ENCODE measurements at places on chromosomes 4 and X.
A peak's percentile ranks its signal among the peaks of the same experiment; 100 is the strongest.

DNA sequence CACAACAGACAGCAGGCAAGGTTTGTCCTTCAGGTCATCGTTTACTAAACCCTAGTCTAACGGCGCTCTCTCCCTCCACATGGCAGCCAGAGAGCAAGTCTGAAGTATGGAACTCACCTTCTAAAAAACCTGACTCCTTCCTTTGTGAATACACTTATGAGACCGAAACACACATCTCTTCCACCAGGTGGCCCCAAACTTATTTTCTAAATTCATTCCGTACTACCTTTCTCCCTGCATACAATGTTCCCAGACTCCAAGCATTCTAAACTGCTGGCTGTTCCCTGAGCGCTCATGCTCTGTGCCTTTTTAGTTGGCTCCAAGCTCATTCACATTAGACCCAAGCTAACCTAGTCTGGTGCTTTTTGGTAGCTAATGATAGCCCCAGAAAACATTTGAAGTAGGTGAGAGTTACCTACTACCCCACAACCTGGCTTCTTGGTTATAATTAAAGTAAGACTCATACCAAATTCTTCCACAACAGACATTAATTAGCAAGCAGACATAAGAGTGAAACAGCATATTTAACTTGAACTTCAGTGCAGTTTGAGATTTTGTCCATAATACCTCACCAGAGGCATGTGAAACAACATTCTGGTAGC, 67.6 kb upstream of the DCLK2 start:
- peaks cover 18% of the 10 kb centered on the region for H3K4me1 ChIP-seq
- H3K36me3 ChIP-seq, result no peaks in the 10 kb centered on the region
- H3K27me3 ChIP-seq, result no peaks in the 10 kb centered on the region
- no peak overlapping the region for H3K4me3 ChIP-seq

DNA sequence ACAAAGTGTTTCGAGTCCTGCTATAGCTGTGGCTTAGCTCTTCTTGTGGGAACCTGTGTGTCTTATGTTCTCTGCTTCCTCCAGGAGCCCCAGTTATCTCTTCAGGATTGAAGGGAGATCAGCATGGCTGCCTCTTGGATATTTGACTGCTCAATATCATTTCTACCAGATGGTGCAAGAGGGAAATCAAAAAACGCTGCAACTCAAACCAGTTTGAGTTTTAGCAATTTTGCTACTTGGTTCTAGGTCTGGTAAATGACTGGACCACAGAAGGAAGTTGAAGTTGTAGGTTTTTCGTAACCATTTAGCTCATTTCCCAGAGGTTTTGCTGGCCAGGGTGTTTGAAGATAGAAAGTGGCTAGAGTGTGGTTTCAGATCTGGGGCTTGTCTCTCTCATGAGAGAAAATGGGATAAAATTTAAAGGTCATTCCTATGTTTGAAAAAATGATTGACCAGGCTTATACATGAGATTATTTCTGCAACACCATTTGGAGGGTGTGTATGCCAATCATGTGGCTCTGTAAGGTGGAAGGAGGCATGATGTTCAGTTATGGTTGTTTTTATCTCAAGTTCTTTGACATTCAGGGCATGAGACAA, 210.4 kb downstream of the SPRY1 start:
- H3K27me3 ChIP-seq, result no peaks in the 10 kb centered on the region
- no peak for DNase-seq
- H3K27ac ChIP-seq, result no peak overlapping the region
- no peaks in the 10 kb centered on the region for H3K36me3 ChIP-seq
- H3K4me3 ChIP-seq, result no peak overlapping the region
- H3K4me1 ChIP-seq, result peaks cover 6% of the 10 kb centered on the region

DNA sequence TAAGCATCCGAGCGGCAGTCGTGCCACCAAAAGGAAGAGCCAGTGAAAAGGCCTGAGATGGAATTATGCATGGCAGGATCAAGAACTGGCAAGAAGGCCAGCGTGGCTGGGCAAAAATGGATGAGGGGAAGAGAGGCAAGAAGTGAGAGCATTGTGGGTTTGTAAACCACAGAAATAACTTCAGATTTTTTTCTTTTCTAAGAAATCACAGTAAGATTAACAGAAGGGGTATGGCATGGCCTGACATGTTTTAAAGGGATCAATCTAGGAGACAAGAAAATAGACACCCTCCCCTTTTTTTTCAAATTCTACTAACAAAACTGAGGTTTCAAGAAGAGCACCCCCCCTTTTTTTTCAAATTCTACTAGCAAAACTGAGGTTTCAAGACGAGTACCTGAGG, 82.5 kb downstream of the BMP3 start:
- H3K4me1 ChIP-seq, result no peaks in the 10 kb centered on the region
- no peaks in the 10 kb centered on the region for H3K36me3 ChIP-seq
- H3K4me3 ChIP-seq, result no peak overlapping the region
- DNase-seq, result no peak
- no peak overlapping the region for H3K27ac ChIP-seq

GRCh38 chrX:71366674-71367256, 608 bp downstream of the TAF1 start:
- H3K27ac ChIP-seq, result peak overlapping the region; percentile 97
- DNase-seq, result no peak
- peaks cover 4% of the 10 kb centered on the region for H3K4me1 ChIP-seq
- peaks cover 12% of the 10 kb centered on the region for H3K36me3 ChIP-seq
- H3K4me3 ChIP-seq, result peak overlapping the region; percentile 99

- H3K36me3 ChIP-seq, result no peaks in the 10 kb centered on the region
- peaks cover 35% of the 10 kb centered on the region for H3K4me1 ChIP-seq
- no peak overlapping the region for H3K4me3 ChIP-seq
- DNase-seq, result no peak
- no peaks in the 10 kb centered on the region for H3K27me3 ChIP-seq
Measured at GRCh38 chrX:68870357-68870756, 41.5 kb downstream of the EFNB1 start.

DNA sequence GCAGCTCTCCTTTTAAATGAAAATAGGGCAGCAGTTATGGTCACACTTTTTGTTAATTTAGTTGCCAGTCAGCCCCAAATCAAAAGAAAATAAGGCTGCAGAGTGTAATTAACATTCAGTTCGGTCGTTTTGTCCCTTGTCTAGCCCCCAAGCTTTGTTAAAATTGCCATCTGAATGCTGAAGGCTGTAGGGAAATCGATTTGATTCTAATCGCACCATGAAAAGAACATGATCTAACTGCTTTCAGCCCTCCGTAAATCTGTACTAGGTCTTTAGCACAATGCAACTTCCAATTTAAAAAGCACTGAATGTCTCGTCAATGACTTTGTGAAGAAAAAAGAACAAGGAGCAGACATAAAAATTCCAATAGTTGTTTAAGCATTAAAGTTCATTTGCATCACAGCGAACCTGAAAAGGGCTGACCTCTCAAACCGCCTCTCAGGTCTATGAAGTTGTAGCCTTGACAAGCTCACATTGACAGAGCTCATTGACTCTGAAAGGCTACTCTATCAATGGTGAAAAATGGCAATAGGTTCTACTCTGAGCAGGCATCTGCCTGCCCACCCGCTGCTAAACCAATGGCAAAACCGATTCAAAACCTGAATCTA, 48.9 kb downstream of the CHIC2 start:
- no peaks in the 10 kb centered on the region for H3K27me3 ChIP-seq
- no peak for DNase-seq

- H3K27me3 ChIP-seq, result no peaks in the 10 kb centered on the region
- H3K4me3 ChIP-seq, result no peak overlapping the region
- no peaks in the 10 kb centered on the region for H3K36me3 ChIP-seq
- H3K27ac ChIP-seq, result no peak overlapping the region
Measured at GRCh38 chr4:128782076-128782715, 27.3 kb upstream of the JADE1 start.

- no peak overlapping the region for H3K4me3 ChIP-seq
- H3K27me3 ChIP-seq, result no peaks in the 10 kb centered on the region
- H3K4me1 ChIP-seq, result no peaks in the 10 kb centered on the region
- no peak overlapping the region for H3K27ac ChIP-seq
- DNase-seq, result no peak
- no peaks in the 10 kb centered on the region for H3K36me3 ChIP-seq
Measured at GRCh38 chrX:40392599-40392998, 188.2 kb upstream of the ATP6AP2 start.

- no peaks in the 10 kb centered on the region for H3K36me3 ChIP-seq
- H3K27ac ChIP-seq, result no peak within 1 kb of the TSS
- H3K27me3 ChIP-seq, result no peaks in the 10 kb centered on the region
- H3K4me3 ChIP-seq, result no peak within 1 kb of the TSS
- no peak for DNase-seq
Measured at GRCh38 chr4:39032218-39033085, at the start of gene TMEM156. Gene TMEM156, minus strand, starts transcription at chr4:39032409. Its CDS starts 96 bp downstream, at chr4:39032313.

DNA sequence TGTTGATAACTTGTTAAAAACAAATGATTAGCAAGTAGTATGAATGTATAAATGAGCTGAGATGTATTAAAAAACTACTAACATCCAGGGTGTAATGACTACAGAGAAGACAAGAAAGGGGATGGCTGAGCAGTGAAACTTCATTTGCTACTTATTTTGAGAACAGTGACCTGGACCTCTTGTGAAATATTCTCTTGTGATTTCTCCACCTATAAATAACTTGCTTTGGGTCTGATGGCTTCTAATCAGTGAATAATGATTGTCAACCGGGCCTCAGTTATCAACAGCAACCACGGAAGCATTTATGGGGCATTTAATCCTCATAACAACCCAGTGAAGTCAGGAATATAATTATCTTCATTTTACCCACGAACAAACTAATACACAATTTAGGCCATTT, 154.2 kb upstream of the HAND2 start:
- H3K27ac ChIP-seq, result no peak overlapping the region
- no peak overlapping the region for H3K4me3 ChIP-seq
- no peaks in the 10 kb centered on the region for H3K36me3 ChIP-seq
- H3K27me3 ChIP-seq, result no peaks in the 10 kb centered on the region

DNA sequence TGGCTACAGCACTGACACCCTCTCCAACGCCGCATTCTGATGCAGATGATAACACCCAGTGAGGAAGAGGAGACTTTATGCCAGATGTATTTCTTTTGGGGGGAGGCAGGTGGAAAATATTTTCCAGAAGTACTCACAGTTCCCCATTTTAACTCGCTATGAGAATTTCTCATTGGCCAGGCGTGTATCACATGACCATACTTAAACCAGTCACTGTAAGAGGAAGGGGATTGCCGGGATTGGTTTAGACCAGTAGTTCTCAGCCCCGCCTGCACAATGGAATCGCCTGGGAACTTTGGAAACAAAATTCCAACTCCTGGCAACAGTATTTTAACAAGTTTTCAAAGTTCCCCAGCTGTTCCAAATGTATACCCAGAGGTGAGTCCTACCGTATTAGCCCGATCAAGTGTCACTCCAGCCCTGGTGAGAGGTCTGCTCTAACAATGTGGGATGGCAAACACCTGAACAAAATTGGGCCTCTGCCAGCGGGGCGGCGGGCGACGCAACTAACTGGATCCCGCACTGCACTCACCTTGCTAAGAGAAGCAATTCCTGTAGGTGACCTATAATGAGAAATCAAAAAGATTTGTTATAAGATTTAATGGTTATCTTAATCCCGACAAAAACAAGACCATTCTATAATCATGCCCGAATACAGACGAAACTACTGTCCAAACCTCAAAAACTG, 2.9 kb upstream of the MSL3 start:
- no peaks in the 10 kb centered on the region for H3K36me3 ChIP-seq
- no peaks in the 10 kb centered on the region for H3K27me3 ChIP-seq
- DNase-seq, result no peak
- peaks cover 5% of the 10 kb centered on the region for H3K4me1 ChIP-seq

GRCh38 chrX:102515975-102516941, at the start of gene TMSB15A:
Gene TMSB15A, minus strand, starts transcription at chrX:102516739.
- peaks cover 18% of the 10 kb centered on the region for H3K36me3 ChIP-seq
- no peaks in the 10 kb centered on the region for H3K27me3 ChIP-seq
- H3K4me3 ChIP-seq, result peak within 1 kb of the TSS; percentile 91
- DNase-seq, result peak; percentile 74

GRCh38 chr4:131547506-131547981, 1601.5 kb upstream of the PCDH10 start:
- no peaks in the 10 kb centered on the region for H3K36me3 ChIP-seq
- no peaks in the 10 kb centered on the region for H3K27me3 ChIP-seq
- no peak overlapping the region for H3K27ac ChIP-seq
- no peaks in the 10 kb centered on the region for H3K4me1 ChIP-seq
- no peak for DNase-seq

- H3K4me3 ChIP-seq, result no peak overlapping the region
- DNase-seq, result no peak
- H3K27ac ChIP-seq, result no peak overlapping the region
- H3K4me1 ChIP-seq, result peaks cover 4% of the 10 kb centered on the region
- H3K36me3 ChIP-seq, result no peaks in the 10 kb centered on the region
- H3K27me3 ChIP-seq, result no peaks in the 10 kb centered on the region
Measured at GRCh38 chr4:147355032-147355656, 125.8 kb upstream of the EDNRA start.

- no peak for DNase-seq
- no peak overlapping the region for H3K4me3 ChIP-seq
- no peaks in the 10 kb centered on the region for H3K4me1 ChIP-seq
- no peaks in the 10 kb centered on the region for H3K36me3 ChIP-seq
- no peak overlapping the region for H3K27ac ChIP-seq
- H3K27me3 ChIP-seq, result no peaks in the 10 kb centered on the region
Measured at GRCh38 chr4:43048570-43048969, 156.1 kb downstream of the GRXCR1 start.

DNA sequence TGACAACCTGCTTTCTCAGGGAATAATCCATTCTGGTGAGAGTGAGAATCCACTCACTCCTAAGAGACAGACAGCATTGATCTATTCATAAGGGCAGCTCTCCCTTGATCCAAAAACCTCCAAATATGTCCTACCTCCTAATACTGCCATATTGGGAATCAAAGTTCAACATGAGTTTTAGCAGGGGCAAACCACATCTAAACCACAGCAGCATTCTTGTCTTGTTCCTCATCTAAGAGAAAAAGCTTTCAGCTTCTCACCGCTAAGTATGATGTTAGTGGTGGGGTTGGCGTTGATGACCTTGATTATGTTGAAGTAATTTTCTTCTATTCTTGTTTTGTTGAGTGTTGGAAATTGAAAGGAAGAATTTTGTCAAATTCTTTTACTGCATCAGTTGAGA, 69.6 kb downstream of the SERTM2 start:
- no peaks in the 10 kb centered on the region for H3K36me3 ChIP-seq
- H3K4me3 ChIP-seq, result no peak overlapping the region
- peaks cover 11% of the 10 kb centered on the region for H3K4me1 ChIP-seq
- no peak for DNase-seq
- no peak overlapping the region for H3K27ac ChIP-seq

GRCh38 chr4:14667624-14668151, 334.6 kb upstream of the CPEB2 start:
- no peak overlapping the region for H3K4me3 ChIP-seq
- no peaks in the 10 kb centered on the region for H3K36me3 ChIP-seq
- H3K4me1 ChIP-seq, result peaks cover 9% of the 10 kb centered on the region
- DNase-seq, result no peak
- H3K27me3 ChIP-seq, result peaks cover 3% of the 10 kb centered on the region
- H3K27ac ChIP-seq, result no peak overlapping the region

GRCh38 chrX:41276661-41277506, 57.1 kb upstream of the DDX3X start:
- H3K27me3 ChIP-seq, result no peaks in the 10 kb centered on the region
- peak overlapping the region; percentile 21 for H3K27ac ChIP-seq
- peak overlapping the region; percentile 88 for H3K4me3 ChIP-seq
- DNase-seq, result no peak

Data from type B pancreatic cell (in vitro differentiated cells).